ENCODE measurements at places on chromosomes 7 and 10.

- DNase-seq: no peak
Observed at GRCh38 chr10:3655528-3655927, 129.5 kb downstream of the KLF6 start.

- DNase-seq: no peak
Observed at GRCh38 chr10:5895804-5896203, 5.8 kb downstream of the FBH1 start.

GRCh38 chr7:25795824-25796235 lies 356.2 kb upstream of the NFE2L3 start:
- DNase-seq: no peak

DNA sequence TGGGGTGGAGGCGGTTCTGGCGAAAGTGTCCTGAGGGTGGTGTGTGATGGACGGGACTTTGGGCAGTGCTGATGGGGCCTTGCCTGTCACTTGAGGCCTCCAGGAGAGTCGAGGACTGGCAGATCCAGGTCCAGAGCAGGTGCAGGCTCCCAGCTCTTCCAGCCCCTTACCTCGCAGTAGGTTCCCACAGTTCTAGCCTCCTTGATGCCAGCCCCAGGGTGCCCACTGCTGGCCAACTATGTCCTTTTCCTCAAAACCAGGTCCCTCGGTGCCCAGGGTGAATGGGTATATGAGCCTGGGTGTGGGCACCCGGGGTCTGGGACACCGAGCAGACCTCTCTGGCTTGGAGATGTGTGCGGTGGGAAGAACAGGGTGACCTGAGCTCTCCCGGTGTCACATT lies 8.3 kb downstream of the FAM20C start:
- DNase-seq: no peak

GRCh38 chr7:110600956-110601355 lies 490.0 kb upstream of the LRRN3 start:
- peak; percentile 78 for DNase-seq

DNA sequence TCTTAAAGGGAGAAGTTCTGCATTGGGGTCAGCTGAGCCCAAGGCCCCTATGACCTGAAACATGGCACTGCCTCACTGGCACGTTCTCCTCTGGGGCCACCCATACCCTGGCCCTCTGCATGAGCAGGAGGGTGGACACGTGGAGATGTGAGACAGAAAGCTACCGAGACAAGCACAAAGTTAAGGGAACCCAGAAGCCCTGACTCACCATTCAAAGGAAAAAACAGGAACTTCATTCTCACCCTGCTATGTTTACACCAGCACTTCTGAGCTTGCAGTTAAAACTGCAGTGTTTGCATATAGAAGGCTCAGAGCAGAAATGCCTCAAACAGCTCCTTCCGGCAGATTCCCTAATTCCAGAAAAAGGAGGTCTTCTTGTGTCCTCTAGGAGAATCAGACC lies 41.7 kb downstream of the DENND11 start:
- no peak for DNase-seq

GRCh38 chr7:37194943-37195342 lies 253.7 kb downstream of the ELMO1 start:
- DNase-seq: no peak

- DNase-seq: no peak
Observed at GRCh38 chr7:17131983-17132655, 166.3 kb upstream of the AHR start.

DNA sequence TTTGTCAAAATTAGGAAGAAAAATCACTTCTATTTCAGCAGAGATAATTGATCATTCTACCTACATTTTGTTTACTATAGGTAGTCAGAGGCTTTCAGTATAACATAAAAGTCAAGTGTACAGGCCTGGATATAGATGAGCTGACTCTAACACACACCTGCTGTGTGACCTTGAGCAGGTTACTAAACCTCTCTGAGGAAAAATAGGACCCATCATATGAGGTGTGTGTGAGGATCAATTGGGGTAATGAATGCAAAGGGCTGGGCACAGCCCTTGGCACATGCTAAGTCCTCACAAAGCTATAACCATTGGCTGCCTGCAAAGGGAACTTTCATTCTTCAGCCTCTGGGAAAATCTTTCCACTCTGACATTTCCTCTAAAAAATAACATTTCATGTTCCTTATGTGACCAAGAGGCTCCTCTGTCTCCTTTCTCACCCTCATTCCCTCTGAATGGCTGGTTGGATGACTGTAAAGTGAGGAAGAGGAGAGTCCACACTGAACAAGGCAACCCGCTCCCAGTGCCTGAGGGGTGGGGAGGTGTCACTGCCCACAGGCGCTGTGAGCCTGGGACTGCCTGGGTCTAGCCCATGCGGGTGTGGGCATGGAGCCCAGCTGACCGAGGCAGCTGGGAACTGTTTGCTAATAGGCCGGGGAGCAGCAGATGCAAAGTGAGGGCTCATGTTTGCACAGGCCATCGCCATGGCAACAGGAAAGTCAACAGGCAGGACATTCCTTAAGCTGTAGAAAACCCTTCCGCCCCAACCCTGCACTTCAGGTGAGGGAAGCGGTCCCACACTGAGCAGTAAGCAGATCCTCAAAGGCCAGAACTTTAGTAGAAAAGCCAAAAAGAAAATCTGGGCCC lies 36.8 kb downstream of the MYOF start:
- DNase-seq: peak; percentile 59

DNA sequence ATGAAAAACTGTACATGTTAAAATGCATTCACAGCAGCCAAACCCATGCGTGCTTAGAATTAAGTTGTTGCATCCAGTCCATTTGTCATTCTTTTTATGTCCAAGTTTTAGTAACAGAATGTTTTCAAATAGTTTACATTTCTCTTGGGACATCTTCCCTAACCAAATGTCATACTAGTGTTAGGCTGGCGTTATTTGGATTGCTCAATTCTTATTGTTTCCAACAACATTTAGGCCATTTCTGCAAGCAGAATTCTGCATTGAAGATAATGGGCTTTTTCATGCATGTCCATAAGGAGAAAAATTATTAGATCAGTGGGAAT lies 203.0 kb downstream of the HIBADH start:
- no peak for DNase-seq

DNA sequence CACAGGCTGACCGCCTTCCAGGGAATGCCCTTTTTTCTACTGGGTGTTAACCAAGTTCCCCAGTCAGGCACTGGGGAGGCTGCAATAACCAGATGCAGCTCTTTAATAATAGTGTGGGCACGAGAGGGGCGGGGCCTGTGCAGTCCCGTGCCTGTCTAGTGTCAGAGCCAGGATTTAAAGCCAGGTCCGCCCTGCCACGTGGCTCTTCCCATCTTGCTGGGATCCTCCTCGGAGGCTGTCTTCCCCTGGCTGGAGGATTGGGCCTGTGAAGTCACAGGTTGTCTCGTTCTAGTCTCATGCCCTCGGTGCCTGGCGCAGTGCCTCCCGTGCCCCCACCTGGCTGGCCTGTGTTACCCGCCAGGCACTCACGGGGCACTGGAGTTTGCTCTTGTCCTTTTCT lies 25.2 kb downstream of the TMEM120A start:
- DNase-seq: no peak

- no peak for DNase-seq
Observed at GRCh38 chr7:37212051-37212450, 236.6 kb downstream of the ELMO1 start.

- DNase-seq: no peak
Observed at GRCh38 chr10:71569775-71570588, 149.6 kb downstream of the C10orf105 start.

DNA sequence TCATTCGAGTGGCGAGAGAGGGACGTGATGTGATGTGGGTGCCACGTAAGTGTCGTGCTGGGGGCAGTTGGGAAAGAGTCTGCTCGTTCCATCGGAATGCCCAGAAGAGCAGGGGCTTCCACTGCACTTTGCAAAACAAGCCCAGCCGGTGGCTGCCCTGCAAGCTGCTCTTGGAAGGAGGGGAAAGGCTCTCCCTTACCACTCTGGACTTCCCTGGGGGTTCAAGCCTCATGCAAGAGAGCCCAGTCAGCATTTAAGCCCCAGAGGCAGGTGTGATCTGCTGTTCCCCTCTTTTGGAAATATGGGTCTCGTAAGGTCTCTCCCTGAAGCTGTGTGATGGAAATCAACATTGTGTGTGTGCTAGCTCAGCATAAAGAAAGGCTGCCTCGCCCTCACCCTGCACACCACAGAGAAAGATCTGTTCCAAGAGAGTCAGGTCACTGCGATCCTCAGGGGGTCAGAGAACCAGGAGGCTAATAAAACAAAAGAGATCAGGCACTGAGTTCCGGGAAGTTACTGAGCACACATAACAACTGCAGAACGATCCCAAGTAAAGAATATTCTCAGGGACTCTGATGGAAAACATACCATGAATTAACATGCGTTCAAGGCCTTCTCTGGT lies 212.5 kb downstream of the ADAM12 start:
- no peak for DNase-seq
